ENCODE measurements at places on chromosomes 13 and 19.
A peak's percentile ranks its signal among the peaks of the same experiment; 100 is the strongest.

DNA sequence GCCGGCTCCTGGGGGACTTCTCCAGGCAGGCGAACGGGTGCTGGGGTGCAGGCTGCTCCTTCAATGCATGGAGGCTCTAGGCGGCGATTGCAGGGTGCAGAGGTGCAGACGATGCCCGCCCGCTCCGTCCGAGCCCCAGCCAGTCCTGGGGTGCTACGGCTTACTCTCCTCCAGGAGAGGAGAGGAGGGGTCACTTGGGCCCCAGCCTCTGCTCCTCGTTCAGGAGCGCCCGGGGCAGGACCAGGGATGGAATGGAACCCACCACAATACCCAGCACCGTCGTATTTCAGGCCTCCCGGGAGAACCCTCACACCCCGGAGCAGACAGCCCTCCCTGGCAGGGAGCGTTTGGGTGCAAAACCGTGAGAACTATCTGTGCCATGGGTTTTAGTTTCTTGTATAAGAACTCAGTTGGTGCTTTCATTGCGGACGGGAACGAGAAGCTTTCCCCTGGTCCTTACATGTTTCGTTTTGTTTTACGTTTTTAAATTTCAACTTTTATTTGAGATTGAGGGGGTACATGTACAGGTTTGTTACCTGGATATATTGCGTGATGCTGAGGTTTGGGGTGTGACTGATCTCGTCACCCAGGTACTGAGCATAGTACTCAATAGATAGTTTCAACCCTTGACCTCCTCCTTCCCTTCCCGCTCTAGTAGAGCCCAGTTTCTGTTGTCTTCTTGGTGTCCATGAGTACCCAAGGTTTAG, 46.8 kb downstream of the ARHGEF18 start:
- peak; percentile 44 for DNase-seq

- no peak for DNase-seq
These were observed 82.6 kb upstream of the OXGR1 start for GRCh38 chr13:97076898-97077297.

DNA sequence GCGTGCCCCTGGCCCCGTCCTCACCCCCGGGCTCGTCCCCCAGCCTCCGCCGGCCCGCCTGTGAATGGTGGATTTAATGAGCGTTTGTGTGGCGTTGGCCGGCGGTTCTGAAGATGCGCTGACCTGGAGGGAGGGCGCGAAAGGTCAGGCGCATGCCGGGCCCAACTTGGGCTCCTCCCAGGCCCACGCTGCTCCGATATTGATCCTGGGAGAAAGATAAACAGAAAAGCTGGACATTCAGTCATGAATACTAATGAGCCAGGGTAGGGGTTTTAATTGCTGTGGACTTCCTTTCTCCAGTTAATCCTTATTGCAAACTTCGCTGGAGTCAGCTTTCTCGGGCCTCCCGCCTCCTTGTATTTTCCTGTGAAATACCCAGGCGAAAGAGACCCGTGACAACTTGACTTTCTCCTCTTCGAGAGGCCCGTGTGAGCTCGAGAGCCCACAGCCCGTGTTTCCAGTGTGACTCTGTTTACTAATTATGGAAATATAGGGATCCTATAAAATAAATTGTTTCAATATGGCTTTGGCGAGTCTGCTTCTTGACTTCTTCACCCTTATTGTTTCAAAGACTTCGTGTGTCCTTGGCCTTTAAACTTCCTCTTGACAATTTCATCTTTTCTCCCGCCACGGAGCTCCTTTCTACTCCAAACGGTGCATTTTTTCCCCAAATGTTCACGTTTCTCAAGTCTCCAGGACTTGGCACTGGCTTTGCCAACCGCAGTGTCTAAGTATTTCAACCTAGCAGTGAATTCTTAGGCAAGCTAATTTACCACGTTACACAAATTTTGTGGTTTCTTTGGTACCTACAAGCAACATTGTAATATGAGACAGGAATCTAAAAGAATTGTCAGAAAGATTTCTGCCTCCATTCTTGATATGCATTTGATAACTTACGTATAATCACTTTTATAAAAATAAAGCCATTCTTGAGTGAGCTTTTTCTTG, 10.5 kb downstream of the ZIC2 start:
- no peak for DNase-seq

DNA sequence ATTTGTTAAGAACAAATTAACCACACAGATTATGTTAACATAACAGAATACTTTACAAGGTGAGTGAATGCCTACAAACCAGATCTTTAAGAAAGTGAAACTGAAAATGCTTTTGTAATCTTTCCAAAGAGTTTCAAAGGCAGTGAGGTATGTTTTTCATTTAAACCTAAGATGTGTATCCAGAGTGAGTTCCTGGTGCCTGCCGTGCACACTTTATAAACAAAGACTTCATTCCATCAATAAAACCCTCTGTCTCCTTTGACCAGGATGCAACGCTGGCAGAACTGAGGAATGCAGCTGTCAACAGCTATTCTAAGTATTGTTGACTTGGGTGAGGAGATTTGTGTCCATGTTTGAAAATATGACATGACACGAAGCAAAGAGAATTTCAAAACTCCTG, 344.6 kb downstream of the DNAJC15 start:
- DNase-seq, result no peak

DNA sequence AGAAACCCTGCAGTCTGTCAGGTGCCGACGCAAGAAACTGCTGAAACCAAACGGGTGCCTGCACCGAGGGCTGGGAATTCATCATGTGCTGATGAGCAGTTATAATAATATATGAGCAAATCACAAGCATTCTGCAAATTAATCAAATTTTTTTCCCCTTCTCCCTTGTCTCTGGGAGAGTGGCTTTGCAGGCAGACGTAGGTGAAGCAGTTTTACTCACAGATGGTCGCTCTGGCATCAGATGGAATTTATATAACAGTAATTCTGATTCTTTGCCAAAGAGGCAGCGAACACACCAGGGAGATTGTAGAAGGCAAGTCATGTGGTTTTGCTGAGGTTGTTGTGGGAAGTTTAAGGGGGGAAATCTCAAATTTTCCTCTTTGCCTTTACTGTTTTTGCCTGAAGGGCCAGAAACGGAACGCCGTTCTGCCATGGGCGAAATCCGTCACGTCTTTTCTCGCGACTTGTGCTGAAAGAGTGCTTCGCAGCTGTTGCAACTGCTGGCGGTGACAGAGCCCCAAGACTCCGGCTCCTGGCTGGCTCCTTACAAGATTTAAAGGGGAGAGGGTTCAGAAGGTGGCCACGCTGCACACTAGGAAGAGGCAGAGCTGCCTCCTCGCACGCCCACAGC, 320.1 kb downstream of the ZNF536 start:
- peak; percentile 46 for DNase-seq

DNA sequence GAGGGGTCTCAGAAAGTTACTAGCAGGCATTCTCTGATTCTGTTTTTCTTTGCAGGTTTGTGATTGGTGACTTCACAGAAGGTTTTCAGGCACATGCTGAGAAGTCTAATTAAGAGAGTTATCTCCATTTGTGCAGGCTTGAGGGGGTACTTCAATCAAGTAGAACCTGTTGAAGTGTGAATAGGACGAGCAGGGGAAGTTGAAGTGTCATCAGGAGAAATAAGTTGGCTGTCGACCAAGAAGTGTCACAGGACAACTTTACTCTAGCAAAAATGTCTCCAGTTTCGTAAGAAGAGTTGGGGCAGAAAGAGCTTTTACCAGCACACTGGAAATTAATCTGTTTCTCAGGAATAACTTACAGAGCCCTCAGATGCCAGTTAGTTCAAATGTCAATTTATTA, 576.5 kb upstream of the SLITRK5 start:
- no peak for DNase-seq

DNA sequence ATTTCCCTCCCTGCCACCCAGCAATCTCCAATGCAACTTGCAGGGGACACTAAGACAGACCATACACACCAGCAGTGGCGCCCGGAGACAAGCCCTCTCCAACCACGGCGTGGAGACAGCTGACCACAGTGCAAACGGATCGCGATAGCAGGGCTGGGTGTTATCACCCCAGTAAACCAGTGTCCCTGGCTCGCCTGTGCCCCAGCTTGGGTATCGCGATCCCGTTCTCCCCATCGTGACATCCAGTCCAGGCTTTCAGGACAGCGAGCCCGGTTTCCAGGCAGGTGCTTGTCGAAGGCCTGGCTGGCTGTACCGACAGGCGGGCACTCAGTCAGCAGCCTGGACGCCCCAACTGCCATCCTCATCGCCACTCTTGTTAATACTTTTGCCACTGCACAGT, 20.7 kb upstream of the NANOS2 start:
- DNase-seq, result no peak

- no peak for DNase-seq
These were observed 5.3 kb upstream of the PROZ start for GRCh38 chr13:113152984-113153809.

DNA sequence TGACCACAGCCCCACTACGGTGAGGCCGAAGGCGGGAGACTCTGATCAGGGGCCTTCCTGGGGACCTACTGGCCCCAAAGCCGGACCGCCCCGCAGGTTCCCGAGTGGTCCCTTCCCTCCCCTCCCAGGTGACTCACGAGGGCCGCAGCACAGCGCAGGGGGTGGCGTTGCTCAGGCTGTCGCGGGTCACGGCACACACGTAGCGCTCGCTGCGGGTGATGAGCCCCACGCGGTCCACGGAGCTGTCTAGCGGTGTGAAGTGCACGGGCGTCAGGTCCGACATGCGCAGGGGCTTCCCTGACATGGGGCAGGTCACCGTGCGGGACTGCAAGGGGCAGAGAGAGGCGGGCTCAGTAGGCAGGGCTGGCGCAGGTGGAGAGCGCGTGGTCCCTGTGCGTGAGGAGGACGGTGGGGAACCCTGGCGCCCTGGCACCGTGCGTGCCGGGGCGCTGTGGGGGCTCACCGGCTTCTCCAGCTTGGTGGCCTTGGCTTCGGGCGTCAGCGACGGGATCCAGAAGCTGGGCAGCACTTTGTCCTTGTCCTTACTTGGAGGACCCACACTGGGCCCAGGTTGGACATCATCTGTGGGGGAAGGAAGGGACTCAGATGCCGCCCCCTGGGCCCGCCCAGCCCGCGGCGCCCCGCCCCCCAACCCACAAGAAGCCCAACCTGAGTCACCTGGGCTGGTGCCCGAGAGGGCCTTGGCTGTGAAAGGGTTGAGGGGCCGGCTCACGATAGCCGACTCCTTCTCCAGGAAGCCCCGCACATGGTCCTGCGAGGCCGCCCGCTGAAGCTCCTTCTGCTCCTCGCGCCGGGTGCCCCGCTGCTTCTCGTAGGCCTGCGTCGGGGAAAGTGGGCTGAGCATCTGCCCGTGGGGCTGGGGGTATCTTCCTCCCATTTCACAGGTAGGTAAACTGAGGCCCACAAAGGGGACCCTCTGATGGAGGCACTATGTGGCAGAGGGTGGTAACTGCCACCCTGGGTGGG, 23.7 kb downstream of the NOSIP start:
- no peak for DNase-seq

DNA sequence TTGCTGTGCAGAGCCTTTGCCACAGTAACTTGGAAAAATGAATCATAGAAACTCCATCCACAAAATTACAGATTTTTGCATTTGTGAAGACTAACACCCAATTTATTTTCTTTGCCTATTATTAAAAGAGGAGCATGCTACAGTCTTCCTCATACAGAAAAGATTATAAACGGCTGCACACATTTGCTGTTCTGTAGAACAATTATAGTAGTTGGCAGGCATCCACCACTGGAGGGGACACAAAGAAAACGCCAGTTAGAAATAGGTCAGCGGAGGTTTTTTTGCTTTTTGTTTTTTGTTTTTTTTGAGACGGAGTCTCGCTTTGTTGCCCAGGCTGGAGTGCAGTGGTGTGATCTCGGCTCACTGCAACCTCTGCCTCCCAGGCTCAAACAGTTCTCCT, 51.6 kb downstream of the SACS start:
- DNase-seq, result no peak

GRCh38 chr13:106352850-106353249, 182.6 kb downstream of the EFNB2 start:
- no peak for DNase-seq

GRCh38 chr13:41052441-41052840, 8.9 kb upstream of the WBP4 start:
- DNase-seq, result no peak

DNA sequence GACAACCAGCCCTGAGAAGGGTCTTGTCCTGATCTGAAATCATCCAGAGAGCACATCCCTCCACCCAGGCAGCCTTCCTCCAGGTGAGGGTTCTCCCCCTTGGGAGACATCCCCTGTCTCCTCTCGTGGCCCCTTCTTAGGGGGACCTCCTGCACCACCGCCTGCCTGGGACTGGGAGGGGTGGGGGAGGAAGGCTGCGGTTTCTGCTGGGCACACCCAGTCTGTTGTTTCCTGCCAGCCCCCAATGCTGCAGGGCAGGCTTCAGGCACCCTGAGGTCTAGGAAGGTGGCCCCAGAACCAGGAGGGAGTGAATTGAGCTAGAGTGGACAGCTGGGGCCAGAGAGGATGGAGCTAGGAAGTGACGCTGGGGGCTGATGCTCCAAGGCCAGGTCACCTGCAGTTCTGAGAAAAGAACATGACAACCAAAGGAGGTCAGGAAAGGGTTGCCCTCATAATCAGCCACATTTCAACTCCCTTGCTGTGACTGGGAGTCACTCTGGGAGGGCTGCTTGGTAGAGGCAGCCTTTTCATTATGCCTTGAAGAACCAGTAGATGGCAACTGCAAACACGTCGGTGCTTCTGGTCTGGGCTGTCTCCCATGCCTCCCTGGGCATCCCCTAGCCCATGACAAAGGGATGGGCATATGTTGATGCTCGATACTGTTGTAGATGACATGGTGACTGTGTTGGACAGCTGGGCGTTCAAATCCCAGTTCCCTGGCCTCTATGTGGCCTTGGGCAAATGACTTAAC, 1.4 kb downstream of the ARHGEF18 start:
- DNase-seq, result no peak

- DNase-seq, result peak; percentile 22
These were observed 313.1 kb upstream of the MAB21L1 start for GRCh38 chr13:35789335-35790165.

GRCh38 chr19:10625003-10625761, at the start of gene SLC44A2:
SLC44A2 (plus strand) TSS chr19:10625553; CDS start chr19:10625634, 81 bp downstream.
- peak; percentile 27 for DNase-seq

DNA sequence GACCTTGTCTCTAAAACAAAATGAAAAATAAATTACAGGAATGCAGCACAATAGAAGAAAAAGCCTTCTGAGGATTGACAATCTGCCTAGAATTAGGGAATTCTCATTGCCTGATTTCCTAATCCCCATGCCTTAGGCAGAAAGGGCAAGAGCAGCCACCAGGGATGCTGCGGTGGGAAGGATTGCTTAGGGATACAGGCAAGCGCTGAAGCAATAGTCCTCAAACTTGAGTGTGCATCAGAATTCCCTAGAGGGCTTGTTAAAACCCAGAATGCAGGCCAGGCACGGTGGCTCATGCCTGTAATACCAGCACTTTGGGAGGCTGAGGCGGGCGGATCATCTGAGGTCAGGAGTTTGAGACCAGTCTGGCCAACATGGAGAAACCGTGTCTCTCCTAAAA, 1.0 kb upstream of the OR7C2 start:
- no peak for DNase-seq

DNA sequence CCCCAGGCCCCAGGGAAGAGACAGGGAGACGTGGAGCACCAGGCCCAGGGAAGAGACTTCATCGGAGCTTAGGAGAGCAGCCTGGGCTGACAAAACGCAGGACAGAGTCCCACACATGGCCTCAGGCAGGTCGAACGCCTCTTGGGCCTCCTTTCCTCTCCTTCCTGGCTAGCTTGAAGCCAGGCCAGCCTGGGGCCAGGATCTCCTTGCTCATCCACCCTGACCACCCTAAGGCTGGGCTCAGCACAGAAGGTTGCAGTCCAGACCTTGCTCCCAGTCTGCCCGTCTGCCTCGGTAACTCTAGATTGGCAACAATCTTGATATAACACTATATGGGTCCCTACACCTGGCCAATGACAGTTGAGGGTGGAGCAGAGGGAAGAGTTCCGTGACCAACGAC, 10.1 kb downstream of the PPP6R1 start:
- no peak for DNase-seq

Measured in caudate nucleus (tissue), 63 donors.